ENCODE measurements at places on chromosomes 16 and 17.

- DNase-seq = no peak
Measured at GRCh38 chr16:85640254-85640558, 27.1 kb downstream of the GSE1 start.

GRCh38 chr16:19935694-19936093 lies 51.0 kb upstream of the GPRC5B start:
- DNase-seq = no peak

DNA sequence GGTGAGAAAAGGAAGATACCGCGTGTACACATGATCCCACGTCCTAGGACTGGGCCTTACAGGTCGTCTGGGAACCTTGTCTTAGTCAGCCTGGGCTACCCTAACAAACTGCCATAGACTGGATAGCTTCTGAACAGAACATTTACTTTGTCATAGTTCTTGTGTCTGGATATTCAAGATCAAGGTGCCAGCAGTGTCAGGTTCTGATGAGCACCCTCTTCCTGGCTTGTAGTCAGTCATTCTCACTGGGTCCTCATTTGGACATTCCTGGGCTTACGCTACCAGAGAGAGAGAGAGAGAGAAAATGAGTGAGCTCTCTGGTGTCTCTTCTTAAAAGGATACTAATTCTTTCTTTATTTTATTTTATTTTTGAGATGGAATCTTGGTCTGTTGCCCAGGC lies 685.8 kb upstream of the RBFOX1 start:
- no peak for DNase-seq

- DNase-seq = no peak
Measured at GRCh38 chr17:8051831-8052230, 13.0 kb downstream of the ALOX15B start.

DNA sequence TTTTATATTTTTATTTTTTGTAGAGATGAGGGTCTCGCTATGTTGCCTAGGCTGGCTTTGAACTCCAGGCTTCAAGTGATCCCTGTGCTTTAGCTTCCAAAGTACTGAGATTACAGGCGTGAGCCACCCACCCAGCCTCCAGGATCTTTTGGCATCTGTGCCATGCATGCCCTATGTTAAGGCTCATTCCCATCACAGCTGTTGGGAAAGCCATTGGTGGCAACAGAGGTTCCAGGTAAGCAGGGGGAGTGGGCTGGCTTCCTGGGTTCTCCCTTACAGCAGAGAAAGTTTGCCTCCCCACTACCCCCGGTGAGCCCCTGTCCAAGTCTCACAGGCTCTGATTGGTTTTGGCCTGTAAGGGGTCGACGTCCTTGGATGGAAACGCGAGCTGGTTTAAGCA lies 8.9 kb upstream of the MRTFB start:
- DNase-seq = no peak
